ENCODE measurements at places on chromosomes 7 and 10.

DNA sequence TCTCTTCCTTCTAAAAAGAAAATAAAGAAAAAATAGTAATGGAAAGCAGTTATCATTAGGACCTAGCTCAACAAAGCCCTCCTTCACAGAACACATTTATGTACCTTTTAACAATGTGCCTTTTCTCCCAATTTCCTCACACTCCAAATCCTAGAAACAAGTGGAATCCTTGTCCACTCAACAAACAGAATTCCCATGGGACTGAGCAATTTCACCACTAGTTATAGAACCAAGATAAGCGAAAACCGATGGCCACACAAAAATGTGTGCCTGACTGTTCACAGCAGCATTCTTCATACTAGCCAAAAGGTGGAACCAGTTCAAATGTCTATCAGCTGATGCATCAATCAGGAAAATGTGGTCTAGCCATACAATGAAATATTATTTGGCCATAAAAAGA, 17.3 kb downstream of the DCLRE1C start:
- no peak for DNase-seq

DNA sequence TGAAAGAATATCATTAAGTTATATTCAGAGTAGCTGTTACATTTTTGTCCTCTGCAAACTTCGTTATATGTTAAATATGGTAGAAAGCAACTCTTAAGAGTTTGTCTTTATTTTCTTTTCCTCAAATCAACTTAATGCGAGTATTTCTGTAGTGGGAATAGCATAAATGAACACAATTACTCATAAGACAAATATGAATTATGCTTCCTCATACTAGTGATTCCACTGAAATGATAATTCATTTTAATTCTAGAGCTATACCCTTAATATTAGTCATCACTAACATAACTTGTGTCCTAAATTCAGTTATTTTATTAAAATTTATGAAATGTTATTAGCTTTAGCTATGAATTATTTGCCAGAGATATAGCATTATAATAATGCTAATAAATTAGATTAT, 820.6 kb upstream of the KCND2 start:
- DNase-seq = no peak

DNA sequence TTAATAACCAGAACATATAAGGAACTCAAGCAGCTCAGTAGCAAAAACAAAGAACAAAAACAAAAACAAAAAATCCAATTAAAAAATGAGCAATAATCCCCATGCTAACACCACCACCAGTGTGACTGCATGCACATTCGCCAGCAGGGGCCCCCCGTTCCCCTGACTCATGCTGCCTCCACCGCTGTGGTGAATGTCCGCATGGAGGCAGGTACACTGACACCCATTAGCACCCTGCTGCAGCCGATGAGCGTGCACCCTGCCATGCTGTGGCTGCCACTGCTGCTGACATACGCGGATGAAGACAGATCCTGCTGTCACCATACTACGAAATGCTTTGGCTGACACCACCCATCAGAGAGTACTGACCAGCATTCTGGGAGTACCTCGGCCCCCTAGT, 321.6 kb upstream of the LRRTM3 start:
- DNase-seq = no peak

- no peak for DNase-seq
These were observed 736 bp downstream of the SKIDA1 start for GRCh38 chr10:21524526-21525366.

DNA sequence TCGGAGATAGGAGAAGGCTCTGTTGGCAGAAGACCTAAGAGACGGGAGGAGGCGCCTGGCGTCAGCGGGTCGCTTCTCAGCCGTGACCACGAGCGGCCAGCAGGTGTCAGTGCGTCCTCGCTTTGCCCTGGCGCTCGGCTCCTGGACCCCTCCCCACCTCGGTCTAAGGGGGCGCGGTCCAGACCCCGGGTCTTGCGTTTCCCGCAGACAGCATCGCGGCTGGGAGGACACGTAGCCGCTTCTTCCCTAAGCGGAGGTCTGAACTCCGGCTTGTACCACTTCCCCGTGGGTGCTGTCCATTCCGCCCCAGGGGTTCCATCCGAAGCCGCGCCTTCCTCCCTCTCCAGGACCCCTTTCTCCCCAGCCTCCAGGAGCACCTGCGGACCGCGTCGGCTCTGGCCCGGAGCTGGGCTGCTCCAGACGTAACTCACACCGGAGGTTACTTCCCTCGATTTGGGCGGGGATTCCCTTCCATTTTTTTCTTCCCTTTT, 593 bp upstream of the ADRA2A start:
- DNase-seq = no peak

- DNase-seq = no peak
These were observed 650 bp upstream of the TM9SF3 start for GRCh38 chr10:96587264-96588059.
